Lower leg skin (tissue), 4 donors: ENCODE measurements at places on chromosomes 4 and X. TPM values are rescaled to one million over a fixed set of nuclear protein-coding genes. Genes with fewer than 3 reads are reported as not detected.

GRCh38 chr4:53380221-53380620, 2.8 kb downstream of the FIP1L1 start:
- no peak for DNase-seq

DNA sequence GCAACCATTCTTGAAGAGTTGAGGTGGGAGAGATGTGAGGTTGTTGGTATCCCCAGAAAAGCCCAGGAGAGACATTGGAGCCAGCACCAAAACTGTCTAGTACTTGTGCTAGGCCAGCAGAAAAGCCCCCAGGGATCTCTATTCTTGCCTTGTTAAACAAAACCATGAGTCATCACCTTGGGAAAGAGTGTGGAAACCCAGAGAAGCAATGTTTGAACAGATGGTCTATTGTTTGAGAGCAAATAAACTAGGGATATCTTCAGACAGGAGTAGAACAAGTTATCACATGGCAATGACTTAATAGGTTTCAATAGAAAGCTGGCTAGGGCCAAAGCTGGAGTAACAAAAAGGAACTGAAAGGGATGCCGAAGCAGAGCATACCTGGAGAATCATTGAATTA, 195.7 kb upstream of the CASK start:
- no peak for DNase-seq

DNA sequence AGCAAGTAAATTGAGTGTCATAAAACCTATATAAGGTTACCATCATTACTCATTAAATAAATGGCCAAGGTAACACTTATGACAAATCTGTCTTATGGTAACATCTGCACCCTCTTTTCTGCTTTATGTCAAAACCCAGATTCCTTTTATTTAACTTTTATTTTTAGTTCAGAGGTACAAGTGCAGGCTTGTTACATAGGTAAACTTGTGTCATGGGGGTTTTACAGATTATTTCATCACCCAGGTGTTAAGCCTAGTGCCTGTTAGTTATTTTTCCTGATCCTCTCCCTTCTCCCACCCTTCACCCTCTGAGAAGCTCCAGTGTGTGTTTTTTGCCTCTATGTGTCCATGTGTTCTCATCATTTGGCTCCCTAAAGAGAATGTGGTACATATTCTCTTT, 930.7 kb downstream of the CCSER1 start:
- no peak for DNase-seq

The EGF gene
- 2.9 TPM for total RNA-seq

- no peak for DNase-seq
Observed at GRCh38 chr4:108113229-108113628, 55.5 kb downstream of the LEF1 start.

DNA sequence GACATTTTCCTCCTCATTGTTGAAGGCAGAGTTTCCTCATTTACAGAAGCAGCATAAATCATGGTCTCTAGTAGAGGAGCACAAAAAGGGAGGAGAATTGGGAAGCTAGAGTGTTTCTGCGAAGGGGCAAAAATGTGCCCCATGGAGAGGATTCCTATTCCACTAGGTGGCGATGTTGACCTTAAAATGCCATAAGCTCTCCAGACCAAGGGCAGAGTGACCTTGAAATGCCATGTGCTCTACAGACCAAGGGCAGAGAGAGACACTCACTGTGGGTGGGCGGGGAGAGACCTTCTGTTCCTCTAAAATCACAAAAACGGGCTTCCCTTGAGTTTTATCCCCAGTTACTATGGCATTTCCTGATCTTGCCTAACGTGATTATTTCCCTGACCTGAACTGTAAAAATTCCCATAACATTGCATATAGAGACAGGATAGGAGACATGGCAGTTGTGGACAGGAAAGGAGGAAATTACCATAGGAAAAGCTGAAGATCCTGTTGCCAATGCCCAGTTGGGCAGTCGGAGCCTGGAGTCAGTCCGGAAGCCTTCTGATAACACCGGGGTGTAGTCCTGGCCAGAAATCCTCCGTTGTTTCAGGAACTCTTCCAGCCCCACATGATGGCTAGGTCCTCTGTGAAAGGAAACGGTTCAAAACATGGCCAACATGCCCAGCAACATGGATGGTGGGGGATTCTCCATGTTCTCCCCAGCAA, 567.7 kb downstream of the MAGEB5 start:
- DNase-seq = no peak

DNA sequence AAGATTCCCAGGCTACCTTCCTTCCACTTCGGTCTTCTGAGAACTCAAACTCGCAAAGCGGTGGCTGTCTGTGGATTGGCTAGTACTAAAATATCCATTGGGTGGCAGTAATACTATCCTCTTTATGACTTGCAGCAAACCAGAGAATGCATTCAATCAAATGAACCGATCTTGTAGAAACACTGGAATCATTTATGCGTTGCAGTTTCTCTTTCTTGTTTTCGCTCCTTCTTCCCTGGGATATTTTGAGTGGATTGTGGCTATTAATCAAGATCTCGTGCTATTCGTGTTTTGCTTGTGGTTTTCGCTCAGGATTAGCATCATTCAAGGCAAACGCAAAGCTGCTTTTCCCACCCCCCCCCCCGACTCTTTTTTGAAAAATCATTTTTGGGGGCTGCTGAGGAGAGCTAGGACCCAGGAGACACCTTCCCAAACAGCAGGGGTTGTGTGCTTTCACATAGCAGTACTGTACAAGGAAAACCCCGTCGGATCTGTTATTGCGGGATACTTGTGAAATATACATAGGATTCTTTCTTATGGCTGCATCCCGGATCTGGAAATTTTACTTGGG, at the start of gene IL1RAPL1:
Gene IL1RAPL1 (plus strand): TSS at position 466 of the 571 bp plus-strand sequence.
- DNase-seq = no peak

The MAEA gene
- 97.9 TPM for total RNA-seq

- DNase-seq = no peak
Observed at GRCh38 chr4:14701896-14702295, 300.4 kb upstream of the CPEB2 start.

The GALNTL6 gene
- total RNA-seq = 0.71 TPM

GRCh38 chr4:15737255-15737654, 34.4 kb downstream of the BST1 start:
- DNase-seq = no peak

The MGST2 gene
- total RNA-seq = 157 TPM

The SPANXN3 gene
- not detected for total RNA-seq

The AWAT2 gene
- total RNA-seq = 10.8 TPM

GRCh38 chr4:100083289-100083688, 107.0 kb downstream of the DDIT4L start:
- DNase-seq = no peak

GRCh38 chr4:40238700-40239548, 42.1 kb downstream of the RHOH start:
- no peak for DNase-seq

The MAGED4B gene
- 1.2 TPM for total RNA-seq

DNA sequence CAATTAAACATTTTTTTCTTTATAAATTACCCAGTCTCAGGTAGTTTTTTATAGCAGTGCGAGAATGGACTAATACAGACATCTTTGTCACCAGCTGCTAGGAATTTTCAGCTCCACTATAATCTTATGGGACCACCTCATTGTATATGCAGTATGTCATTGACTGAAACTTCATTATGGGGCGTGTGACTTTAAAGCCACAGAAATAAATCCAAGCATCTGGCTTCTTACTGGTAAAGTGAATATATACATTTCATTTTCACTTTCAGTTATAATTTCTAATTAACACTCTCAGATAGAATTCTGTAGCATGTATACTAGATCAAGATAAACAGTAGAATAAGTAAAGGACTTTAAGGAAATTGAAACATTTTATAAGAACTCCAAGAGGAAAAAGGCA, 21.9 kb downstream of the IL15 start:
- no peak for DNase-seq
